ENCODE measurements at places on chromosomes 16 and 17.

DNA sequence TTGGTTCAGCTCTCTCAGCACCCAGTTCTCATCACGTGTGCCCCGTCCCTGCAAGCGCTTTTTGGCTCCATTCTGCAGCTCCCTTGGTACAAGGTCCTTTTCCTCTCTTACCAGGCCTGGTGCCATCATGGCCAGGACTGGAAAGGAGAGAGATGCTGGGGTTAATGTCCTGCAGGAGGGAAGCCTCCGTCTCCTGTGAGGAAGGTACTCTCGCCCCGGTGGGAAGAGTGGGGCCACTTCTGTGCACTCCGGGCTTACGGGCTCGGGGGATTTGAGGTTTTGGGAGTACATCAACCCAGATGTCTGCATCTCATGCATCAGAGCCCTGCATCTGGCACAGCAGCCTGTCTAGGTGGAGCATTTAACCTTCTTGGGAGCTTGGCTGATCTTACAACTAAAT is 10.1 kb downstream of the CTRB2 start:
- DNase-seq: no peak

- DNase-seq: no peak
Observed at GRCh38 chr17:69344939-69345338, 18.0 kb upstream of the ABCA5 start.

GRCh38 chr17:63676584-63676983 is 23.3 kb downstream of the LIMD2 start:
- no peak for DNase-seq

- no peak for DNase-seq
Observed at GRCh38 chr17:72498364-72499210, 377.8 kb downstream of the SOX9 start.

DNA sequence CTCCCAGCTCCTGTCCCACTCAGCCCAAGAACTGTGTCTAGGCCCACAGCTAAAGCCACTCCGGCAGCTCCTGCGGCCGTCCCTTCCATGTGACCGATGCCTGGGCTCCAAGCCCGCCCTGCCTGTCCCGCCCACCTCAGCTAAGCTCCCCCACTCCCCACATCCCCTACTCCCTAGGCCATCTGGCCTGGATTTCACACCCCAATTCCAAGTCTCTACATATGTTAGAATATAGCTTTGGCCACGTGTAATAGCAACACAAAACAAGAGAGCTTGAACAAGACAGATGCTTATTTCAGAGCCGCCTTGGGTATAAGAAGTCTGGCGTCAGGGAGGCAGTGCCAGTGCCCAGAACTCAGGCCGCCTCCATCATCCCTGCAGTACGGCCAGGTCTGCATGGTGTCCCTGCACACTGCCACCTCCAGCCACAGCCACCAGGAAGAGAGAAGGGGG is 30.0 kb upstream of the USP22 start:
- no peak for DNase-seq

- no peak for DNase-seq
Observed at GRCh38 chr17:40335620-40336019, 26.6 kb downstream of the RARA start.

- no peak for DNase-seq
Observed at GRCh38 chr17:80025140-80025539, 10.5 kb downstream of the TBC1D16 start.

GRCh38 chr17:17626151-17626805 is 34.8 kb upstream of the PEMT start:
- DNase-seq: no peak

DNA sequence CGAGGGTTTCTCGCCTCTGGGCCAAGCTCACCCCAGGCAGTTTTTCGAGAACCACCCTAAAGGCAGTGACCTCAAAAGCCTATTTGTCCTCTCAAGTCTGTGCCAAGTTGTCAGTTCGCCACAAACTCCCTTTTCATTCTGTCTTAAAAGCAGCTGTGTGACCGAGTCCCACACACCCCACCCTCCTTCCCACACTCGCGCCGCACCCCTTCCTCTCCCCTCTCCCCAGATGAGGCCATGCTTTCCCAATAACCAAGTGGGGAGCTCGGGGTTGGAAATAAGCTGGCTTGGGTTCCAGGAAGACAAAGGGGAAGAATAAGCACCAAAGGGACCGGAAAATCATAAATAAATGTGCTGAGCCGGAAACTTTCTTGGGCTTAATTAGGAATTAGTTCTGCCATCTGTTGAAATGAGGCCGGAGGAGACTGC is 36.7 kb downstream of the GRIN2C start:
- DNase-seq: no peak

DNA sequence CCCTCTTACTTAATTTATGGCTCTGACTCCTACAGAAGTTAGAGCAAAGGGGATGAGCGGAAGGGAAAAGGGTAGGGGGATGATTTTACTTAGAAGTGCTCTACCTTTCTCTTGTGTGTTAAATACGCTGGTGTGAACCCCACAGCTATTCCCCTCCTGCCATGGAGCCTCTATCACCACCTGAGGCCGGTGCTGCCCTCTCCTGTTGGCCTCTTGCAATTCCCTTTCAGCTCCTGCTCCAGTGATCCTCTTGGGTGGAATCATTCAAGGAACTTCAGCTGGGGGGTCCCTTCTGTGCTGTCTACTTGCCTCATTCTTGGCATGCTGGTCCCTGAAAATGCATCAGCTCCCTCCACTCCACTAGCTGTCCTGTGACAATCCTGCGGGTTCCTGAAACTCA is 41.8 kb upstream of the CDH8 start:
- no peak for DNase-seq

GRCh38 chr17:79948945-79949655 is 86.6 kb downstream of the TBC1D16 start:
- DNase-seq: no peak

DNA sequence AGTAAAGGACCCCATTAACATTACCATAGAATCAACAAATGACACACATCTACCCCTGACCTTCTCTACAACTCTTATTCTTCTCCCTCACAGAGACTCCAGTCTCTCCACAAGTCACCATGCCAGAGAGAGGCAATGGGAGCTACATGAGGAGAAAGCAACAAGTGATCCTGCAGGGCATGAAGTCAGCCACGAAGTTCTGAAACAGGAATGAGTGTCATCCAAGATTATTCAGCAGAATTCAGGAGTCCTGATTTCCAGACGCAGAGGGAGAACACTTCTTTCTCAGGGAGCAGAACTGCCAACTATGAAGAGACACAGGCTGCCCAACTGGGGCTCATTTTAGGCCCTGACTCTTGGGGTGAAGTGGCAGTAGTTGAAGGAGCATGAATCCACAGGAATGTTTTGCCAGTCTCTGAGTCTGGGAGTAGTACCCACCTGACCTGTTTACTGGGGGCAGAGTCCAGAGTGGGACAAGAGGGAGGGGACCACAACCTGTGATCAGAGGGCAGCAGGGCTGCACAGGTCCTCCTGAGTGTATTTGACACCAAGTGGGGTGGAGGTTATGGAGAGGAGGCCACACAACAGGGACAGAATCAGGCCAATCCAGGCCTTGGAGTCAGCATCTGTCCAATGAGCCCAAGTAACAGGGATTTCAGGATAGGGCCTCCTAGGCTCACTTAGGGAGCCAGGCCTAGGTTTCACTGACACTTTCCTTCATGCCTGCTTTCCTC is 2.4 kb upstream of the MTMR4 start:
- DNase-seq: no peak

DNA sequence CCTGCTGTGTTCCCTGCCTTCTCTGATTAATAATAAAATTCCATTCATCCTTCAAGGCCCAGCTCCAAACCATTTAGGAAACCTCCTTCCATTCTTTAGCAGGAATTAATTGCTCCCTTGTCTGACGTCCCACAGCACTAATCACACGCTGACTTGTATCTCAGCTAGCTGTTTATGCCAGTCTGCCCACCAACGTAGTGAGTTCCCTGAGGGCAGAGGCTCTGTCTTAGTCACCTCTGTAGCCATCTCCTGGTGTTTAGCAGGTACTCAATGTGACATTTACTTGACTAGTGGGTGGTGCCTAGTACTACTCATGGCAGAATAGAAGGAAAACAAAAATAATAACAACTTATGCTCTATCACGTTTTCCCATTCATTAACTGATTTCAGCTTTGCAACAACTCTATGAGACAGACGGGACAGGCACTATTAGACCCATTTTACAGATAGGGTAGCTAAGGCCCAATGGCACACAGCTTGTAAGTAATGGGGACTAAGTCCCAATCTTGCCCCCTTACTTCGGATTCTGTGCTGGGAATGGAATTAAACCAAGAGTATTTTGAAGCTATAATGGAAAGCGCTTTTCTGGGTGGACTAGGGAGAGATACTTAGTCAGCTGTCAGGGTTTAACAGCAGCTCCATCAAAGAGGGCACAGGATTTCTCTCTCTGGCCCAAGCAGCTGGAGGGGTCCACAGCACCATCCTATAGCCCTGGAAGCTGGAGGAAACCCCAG is 931 bp upstream of the WIPF2 start:
- no peak for DNase-seq

DNA sequence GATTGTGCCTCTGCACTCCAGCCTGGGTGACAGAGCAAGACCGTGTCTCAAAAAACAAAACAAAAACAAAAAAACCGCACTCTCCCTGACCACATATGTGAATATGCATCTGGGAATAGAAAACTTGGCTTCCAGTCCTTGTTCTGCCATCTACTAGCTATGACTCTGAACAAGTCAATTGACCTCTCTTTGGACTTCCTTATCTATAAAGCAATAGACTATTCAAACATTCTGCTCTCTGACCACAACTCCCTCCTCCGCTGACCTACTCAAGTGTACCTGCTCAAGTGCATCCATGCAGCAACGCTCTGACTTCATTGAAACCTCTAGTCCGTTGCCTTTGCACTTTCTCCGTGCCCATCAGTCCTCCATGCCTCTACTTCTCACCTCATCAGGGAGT is 52.6 kb upstream of the KDM6B start:
- DNase-seq: no peak

DNA sequence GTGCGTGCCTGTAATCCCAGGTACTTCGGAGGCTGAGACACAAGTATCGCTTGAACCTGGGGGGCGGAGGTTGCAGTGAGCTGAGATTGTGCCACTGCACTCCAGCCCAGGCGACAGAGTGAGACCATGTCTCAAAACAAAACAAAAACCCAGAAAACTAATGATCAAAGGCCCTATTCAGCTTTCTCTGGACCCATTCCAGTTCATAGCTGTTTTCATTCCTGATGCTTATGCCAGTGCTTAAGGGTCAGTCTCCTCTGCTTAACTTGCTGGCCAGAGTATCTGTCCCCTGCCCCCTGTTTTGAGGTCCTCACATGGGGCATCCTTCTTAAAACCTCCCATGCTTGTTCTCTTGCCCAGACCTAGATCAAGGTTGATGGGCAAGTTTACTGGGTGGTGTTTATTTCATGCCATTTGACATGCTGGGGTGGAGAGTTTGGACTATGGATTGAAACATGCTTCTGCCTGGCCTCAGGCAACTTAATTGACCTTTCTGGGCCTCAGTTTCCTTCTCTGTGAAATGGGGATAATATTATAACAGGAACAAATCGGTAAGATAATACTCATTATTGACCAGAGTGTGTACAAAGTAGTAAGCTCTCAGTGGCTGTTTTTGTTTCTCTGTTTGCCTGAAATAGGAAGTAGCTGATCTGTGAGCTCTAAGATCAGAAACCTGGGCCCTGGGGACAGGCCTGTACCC is 369.8 kb downstream of the CPPED1 start:
- no peak for DNase-seq

GRCh38 chr17:65742403-65743307 is 181.2 kb upstream of the AXIN2 start:
- peak; percentile 88 for DNase-seq

DNA sequence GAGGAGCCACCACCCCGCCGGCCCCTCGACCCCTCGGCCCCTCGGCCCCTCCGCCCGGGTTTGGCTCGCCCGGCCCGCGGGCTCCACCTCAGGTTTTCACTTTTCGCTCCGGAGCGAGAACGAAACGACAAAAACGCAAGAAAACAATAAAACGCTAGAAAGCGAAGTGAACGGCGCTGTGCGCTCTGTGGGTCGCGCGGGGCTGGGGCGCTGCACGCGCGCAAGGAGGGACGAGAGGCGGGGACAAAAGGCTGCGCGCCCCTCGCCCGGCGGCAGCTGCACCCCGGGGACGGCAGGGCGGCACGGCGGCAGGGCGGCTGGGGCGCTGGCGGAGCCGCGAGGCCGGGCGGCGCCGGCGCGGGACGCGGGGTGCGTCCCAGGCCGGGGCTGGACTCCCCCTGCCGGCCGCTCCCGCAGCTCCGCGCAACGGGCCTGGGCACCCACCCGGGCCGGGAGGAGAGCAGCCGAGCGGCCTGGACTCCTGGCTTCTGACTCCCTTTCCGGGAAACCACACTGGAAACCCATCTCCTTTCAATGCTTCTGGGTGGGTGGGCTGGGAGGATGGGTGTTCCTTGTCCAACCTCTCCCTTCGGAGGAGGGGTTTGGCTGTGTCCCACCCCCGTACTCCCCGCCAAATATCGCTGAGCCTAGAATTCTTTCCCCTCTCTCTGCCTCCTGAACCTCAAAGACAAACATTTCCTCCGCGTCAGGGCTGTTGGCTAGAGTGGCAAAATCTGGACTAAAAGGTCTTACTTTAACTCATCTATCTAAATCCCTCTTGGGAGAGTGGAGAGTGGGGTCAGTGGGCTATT is 9.9 kb downstream of the TBX2 start:
- peak; percentile 72 for DNase-seq

DNA sequence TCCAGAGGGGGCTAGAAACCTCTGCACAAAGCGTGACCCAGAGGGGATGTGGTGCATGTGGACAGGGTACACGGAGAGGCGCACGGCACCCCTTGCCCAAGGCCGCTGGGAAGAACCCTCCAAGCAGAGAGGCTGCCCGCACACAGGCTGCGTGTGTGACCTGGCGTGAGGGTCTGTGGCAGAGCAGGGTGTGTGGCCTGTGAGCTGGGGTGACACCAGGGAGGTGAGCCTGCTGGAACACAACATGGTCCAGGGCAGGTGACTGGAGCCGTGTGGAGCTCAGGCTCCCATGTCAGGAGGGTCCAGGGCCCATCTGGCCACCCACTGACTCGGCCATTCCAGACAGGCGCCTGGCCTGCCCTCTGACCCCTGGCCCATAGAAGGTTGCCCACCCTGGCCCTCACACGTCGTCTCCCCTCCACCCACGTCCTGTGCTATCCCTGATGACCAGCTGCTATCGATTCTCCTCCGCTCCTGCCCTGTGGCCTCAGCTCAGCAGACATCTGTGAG is 14.8 kb upstream of the TMEM204 start:
- DNase-seq: no peak

DNA sequence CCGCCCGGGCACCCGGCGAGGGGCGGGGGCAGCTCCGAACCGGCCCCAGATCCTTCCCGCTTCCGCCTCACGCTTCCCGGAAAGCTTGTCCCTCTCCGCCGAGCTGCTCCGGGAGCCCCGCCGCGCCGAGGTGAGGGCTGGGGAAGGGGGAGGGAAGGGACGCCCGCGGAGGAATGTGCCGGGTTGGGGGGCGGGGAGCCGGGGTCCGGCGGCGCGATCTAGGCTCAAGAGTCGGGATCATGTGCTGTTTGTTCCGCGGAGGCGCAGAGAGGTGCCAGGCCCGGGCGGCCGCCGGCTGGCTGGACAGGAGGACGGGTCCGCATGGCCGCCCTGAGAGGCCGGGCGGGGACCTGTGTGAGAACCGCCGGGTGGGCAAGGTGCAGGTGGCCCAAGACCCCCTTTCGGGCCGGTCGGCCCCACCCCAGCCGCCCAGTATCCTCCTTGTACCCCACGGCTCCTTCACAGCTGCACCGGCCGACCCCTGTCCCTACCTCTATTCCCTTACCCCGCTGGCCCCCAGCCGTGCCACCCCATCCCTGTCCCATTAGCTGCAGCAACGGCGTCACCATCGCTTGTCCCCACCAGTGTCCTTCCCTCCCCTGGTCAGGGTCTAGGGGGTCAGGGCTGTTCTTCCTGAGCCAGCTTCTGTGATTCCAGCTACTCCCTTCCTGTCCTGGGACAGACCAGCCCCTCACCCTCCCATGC is 429 bp downstream of the KIF1C start:
- DNase-seq: no peak

Data from fibroblast of mammary gland (primary cell).